Left colon (tissue), 2 donors: ENCODE measurements at places on chromosomes 2 and 18. TPM values are rescaled to one million over a fixed set of nuclear protein-coding genes. Genes with fewer than 3 reads are reported as not detected.

DNA sequence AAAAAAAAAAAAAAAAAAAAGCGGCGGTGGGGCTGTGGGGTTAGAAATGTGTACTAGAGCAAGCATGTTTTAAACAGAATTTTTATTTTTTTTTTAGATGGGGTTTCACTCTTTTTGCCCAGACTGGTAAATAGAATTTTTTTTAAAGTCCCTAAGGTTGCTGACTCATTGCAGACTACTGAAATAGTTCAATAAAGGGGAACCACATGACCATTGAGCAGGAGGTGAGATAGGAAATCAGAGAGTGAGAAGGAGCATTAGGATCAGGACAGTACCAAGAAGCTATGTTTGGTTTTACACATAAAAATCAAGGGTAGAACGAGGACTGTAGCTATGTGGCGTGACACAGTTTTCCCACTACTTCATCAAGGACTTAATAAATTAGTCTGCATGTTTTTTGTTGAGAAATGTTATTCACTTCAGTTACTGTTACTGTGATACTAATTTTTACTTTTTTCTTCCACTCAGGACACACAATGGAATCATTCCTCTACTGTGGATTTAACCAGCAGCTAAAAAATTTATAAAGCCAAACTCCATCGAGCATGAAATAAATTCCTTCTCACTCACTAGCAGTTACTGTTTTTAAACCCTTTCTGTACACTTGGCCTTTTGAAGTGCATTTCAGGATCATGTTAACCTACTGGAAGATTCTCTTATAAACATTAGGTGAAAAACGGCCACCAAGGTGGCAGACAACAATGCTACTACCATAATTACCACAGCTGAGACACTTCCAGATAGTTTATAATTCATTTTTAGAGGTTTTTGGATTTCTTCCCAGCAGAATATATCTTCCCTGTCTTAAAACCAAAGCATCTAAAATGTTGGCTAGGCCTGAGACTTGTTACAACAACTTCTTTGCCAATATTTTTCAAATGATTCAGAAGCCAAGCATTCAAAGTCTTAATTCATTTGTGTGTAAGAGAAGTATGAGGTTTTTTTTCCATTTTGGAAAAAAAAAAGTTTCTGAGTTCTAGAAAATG lies 33.2 kb downstream of the LAMA1 start:
- DNase-seq: no peak

- DNase-seq: no peak
Observed at GRCh38 chr2:239688840-239689239, 288.0 kb upstream of the HDAC4 start.

- no peak for DNase-seq
Observed at GRCh38 chr2:207285473-207285815, 119.7 kb upstream of the KLF7 start.

The REG3G gene
- not detected for total RNA-seq

The CROCC2 gene
- total RNA-seq: 0.06 TPM

The SCN2A gene
- not detected for total RNA-seq

DNA sequence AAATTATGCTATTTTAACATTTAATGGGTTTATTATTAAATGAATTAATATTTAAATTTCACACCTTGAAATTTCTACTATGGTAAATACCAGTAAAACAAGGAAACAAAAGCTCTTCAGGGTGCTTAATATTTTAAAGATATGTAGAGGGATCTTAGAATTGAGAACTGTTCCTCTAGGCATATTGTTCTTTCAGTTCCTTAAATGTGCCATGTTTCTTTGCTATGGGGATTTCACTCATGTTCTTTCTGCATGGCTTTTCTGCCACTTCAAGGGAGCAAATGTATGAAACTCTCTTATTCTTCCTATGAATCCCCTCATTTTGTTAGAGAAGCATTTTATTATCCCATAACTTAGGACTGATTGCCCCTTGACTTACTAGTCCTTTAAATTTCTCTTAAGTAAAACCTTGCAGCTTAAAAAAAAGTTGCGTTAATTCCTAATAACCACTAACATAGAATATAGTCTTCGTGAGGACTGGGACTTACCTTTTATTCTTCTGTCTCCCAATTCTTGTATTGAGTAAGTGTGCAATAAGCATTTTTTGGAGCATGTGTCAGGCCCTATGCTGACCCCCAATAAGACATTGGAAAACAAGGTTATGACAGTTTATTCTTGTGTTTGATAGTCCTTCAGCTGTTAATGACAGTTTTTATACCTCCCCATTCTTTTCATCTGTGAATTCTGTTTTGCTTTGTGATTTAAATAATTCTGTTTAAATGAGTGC lies 95.7 kb downstream of the BIRC6 start:
- no peak for DNase-seq

The ALPI gene
- 21.1 TPM for total RNA-seq
